ENCODE measurements at places on chromosomes 6 and 20.

- no peak for DNase-seq
Measured at GRCh38 chr6:119800526-119800925, 451.0 kb upstream of the MAN1A1 start.

DNA sequence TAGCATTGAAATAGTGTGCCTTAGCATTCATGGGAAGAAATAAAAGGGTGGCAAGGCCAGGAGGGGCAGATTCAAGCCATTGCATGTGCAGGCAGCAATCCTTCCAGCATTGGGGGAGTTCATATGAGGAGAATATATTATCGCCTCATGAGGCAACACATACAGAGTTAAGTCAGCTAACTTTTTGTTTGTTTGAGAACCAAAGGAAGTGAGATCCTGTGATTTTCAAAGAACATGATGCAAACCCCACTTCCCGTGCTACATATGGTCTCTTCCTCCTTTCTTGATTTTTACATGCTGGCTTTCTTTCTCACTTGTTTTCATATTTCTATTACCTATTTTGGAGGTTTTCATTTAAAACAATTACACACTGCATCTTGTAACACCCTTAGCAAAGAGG lies 579.7 kb upstream of the ARID1B start:
- no peak for DNase-seq

DNA sequence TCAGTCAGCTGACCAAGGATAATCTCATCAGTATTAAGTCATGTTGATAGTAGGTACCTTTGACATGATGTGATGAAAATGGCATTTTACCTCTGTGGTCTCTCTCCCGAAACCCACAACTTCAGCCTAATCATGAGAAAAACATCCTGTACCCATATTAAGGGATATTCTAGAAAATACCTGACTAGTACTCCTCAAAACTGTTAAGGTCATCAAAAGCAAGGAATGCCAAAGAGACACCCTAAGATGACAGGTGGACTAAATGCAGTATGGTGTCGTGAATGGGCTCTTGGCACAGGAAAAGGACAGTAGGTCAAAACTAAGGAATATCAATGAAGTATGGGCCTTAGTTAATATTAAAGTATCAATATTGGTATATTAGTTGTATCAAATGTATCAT lies 221.4 kb downstream of the PLCB1 start:
- DNase-seq: no peak

DNA sequence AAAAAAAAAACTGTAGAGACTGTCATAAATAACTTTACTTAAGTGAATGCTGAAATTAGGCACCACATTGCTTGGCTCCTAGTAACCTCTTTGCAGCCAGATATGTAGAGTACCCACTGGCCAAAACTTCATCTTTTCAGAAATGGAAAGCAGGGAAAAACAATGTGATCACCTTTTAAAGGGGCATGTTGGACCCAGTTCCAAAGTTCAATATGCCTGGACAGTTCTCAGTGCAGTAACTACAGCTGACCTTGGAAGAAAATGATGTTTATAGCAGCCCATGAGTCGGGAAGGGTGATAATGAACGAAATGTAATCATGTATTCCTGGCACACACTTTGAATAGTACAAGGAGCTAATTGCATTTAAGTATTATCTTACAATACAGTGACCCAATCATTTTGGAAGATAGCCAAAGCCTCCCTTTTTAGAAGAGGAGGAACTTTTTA lies 93.6 kb upstream of the TAB2 start:
- no peak for DNase-seq

DNA sequence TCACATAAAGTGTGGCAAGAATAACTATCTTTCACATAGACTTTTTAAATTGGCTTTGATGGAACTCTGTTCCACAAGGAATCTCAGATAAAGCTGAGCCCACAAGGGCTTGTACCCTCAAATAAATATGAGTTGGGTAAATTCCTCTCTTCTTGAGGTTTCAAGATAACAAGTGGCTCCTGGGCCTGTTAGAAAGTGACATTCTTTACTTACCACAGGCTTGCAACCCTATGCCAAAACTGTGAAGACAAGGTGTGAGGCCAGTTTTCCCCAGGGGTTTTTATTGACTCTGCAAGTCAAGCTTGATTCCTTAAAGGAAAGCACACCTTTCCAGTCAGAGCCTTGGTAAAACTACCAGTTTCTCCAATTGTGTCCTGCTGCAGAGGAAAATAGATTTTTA lies 664.8 kb upstream of the GJE1 start:
- no peak for DNase-seq

- no peak for DNase-seq
Measured at GRCh38 chr6:116429111-116429510, 32.1 kb upstream of the CALHM6 start.

- DNase-seq: no peak
Measured at GRCh38 chr6:169953686-169954085, 202.3 kb downstream of the ERMARD start.

DNA sequence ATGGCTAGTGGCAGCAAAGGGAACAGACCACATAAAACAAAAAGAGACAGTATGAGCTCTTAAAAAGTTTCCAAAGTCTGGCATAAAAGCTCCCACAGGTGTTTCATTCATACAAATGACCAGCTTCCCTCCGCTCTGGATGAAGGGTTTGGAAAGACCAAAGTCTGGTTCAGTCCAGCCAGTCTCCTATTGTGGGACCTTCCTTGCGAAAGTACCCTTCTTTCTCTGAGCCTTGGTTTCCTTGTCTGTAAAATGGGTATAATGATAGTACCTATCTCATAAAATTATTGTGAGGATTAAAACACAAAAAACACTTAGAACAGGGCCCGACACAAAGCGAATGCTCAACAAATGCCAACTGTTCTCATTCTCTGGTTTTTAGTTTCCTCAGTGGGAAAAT lies 77.2 kb downstream of the UNC5CL start:
- DNase-seq: no peak

DNA sequence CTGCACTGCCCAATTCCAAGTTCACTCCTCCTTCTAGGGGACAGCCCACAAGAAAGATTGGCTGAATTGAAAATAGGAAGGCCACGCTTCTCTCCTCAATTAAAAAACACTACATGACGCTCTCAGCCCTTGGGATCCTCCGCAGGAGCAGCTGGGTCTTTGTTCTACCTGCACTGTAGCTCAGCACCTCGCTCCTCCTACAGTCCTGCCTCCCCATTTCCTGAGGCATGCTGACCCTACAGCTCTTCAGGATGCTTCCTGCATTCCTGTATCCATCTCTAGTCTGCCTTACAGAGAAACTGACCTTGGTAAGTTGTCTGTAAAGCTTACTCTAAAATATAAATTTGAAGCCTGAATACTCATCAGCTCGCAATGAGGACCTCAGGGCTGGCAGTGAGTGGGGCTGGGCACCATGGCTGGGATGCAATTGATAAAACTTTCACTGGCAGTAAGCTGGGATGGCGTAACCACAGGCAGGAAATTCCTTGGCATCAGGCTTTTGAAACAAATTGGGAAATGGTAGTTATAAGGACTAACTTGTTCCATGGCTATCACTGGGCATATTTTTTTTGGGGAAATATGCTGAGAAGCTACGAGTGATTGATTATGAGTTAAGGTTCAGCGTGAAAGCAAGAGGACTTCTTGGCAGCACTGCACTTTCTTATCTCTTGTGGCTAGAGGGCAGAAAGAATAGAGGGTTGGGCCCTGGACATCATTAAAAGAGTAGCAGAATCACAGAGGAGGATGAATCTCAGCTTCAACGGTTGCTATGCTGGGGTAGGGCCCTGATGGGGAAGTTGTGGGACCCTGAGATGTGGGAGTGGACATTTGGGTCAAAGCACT lies 11.7 kb upstream of the SIRPB1 start:
- no peak for DNase-seq

GRCh38 chr6:129672881-129673631 lies 36.9 kb downstream of the ARHGAP18 start:
- DNase-seq: no peak

GRCh38 chr6:161482517-161482858 lies 208.6 kb upstream of the AGPAT4 start:
- DNase-seq: no peak

DNA sequence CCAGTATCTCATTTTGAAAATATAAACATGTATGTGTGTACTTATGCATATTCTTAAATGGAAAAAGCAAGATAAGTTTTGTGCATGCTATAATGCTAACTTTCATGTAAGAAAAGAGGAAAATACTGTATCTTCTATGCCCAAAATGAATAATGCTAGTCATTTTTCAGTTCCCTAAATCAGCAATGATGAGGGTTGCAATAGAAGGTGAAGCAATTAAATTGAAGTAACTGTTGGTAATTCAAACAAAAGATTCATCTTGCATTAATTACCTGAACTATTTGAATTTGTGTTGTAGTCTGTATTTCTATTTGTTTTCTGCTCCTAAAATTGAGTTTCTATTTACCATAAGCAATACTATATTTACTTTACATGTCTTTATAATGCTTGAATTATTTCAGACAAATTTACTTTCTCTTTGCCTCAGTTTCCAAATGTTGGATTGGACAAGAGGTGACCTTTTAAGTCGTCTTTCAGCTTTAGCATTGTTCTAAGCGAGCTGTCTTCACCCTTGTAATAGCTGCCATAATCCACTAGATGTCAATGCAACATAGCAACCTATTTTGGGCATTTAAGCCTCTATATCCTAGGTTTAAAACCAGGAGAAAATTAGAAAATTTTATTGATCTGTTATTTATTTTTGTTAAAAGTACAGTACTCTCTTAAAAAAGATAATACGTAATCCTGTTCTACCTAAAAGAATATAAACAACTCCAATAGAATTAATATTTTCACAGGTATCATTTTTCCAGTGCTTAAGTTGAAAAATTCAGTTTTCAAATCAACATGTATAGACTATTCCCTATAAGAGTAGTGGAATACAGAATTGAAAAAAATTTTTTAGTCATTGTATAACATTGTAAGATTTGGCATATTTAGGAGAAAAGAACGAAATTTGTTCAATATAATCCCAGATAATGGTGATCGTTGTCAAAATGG lies 52.3 kb upstream of the IFNGR1 start:
- DNase-seq: no peak

DNA sequence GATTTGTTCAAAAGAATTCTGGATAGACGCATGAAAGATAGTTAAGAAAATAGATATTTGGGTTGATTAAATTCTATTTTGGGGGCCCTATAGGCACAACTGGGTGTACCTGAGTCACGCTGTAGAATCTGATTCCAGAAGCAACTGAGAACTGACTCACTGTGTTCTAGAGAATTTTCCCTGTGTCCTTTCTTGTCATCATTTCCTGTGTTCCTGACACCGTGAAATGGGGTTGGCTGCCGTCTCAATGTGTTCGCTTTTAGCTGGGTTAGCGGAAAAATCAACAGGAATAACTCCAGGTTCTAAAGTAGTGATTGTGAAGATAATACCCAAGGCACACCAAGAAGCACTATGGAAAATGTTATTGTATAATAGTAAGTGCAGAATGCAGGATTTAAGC lies 5.0 kb downstream of the GCNT2 start:
- DNase-seq: no peak

GRCh38 chr20:45913116-45913515 lies 1.2 kb upstream of the PLTP start:
- no peak for DNase-seq

GRCh38 chr6:38599966-38600550 lies 39.7 kb downstream of the BTBD9 start:
- DNase-seq: no peak

DNA sequence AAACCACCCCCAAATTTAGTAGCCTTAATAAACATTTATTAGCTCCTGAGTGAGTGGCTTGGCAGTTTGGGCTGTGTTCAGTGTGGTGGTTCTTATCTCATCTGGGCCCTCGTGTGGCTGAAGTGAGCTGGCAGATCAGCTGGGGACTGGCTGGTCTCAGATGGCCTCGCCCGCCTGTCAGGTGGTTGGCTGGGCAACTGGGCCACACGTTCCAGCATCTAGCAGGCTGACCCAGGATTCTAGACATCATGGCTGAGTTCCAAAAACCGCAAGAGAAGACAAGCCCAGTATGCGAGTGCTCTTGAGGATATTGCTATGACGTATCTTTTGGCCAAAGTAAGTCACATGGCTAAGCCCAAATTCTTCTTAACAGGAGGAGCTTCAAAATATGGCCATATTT lies 28.9 kb downstream of the EIF2S2 start:
- DNase-seq: no peak

DNA sequence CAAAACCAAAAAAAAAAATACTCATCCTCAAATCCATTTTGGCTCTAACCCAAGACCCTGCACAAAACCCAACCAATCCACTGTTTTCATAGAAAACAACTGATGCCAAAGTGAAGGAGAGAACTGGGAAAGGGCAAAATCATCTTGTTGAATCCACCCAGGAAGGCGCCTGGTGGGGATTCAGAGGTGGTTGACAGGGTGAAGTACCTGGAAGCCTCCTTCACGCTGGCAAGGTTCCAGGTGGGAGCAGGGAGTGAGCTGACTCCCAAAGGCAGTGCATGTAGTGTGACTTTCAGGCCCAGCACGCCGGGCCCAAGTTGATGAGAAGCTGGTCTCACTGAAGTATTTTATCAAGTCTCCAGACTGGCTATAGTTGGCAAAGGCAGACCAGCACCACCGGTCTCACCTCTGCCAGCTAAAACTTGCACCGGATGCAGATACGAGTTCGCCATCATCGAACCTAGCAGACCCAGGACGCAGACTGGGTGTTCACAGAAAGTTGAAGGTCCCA lies 16.5 kb downstream of the PPP1R10 start:
- DNase-seq: no peak
